Spleen (tissue), 13 donors: ENCODE measurements at places on chromosomes 4 and X.

- no peak for DNase-seq
Measured at GRCh38 chr4:73414936-73415271, 10.8 kb downstream of the ALB start.

GRCh38 chr4:110480746-110481271 lies 4.9 kb downstream of the ENPEP start:
- DNase-seq, result no peak

- no peak for DNase-seq
Measured at GRCh38 chrX:72604112-72604511, 31.5 kb upstream of the HDAC8 start.

- DNase-seq, result no peak
Measured at GRCh38 chr4:7831858-7832730, 107.6 kb downstream of the AFAP1 start.

DNA sequence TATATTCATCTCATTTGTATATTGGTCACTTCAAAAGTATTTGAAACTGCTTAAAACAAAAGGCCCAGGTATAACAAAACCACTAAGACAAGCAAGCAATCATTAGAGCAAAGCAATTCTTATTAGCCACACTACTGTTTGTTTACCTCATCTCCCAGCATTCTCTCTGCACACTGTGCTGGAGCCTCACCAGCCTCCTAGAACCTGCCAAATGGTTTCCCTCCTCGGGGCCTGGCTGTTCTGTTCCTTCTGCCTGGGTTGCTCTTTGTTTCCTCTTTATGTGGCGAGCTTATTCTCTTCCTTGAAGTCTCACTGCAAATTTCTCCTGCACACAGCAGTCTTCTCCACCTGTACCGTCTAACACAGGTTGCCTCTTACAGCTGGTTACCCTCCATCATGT lies 67.5 kb upstream of the MND1 start:
- no peak for DNase-seq

GRCh38 chr4:106708464-106708816 lies 327.7 kb downstream of the DKK2 start:
- DNase-seq, result no peak

DNA sequence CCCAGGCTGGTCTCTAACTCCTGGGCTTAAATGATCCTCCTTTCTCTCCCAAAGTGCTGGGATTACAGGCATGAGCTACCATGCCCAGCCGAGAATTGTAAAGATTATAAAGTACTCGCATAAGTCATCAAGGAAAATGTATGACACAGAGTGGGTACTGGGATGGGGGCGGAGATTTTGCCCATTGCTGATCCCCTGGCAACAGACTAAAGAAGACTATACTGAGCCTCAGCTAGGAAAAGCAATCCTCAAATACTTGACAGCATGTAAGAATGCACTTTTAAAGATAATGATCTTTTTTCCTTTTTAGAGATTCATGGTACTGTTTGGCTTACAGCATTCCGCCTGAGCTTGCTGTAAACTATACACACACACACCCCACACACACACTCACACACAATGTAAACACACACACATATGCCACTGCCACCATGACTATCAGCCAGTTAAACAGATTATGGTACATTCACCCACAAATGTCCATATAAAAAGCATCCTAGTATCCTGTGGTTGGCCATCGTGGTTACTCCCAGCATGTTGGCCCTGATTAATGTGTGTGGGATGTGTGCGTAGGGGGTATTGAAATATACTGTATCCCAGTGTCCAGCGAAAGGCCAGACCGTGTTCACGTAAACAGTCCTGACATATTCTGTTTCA lies 113.0 kb downstream of the AMELX start:
- no peak for DNase-seq

GRCh38 chr4:24858026-24858425 lies 54.8 kb downstream of the CCDC149 start:
- no peak for DNase-seq

- no peak for DNase-seq
Measured at GRCh38 chr4:2395038-2395437, 23.4 kb downstream of the ZFYVE28 start.

- no peak for DNase-seq
Measured at GRCh38 chrX:123736333-123736921, 3.6 kb upstream of the THOC2 start.

DNA sequence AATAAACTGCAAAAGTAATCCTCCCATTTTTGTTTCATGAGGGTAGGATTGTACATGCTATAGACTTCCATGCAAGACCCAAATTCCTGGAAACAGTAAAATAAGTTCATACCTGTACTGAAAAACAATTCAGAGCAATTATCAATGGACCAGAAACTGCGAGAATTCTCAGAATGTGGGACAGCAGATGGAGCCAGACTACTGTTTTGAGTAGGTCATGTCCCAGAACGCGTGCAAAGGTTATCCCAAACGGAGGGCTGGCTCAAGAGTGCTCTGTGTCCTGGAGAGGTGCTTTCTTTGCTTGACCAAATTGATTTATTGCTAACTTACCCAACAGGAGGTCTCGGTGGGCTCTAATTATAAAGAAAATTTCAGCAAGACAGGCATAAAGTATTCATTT lies 1.7 kb upstream of the MAGEH1 start:
- DNase-seq, result no peak
